ENCODE measurements at places on chromosomes 1 and 21.
A peak's percentile ranks its signal among the peaks of the same experiment; 100 is the strongest.

DNA sequence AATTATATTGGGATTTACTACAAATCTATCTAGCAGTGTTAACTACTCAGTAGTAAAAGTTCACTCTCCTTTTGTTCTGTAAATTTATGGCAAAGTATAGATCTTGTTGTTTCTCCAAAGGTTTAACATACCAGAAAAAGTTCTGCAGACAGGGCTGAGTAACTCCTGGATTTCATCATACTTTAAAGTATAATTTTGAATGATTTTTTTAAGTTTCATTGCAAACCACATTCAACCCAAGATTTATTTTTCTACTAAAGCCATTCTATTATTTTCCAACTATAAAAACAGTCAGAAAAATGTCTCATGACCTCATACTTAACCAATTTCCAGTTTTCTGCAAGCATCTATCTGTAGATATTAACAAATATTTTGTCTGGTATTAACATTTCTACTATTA, 585.8 kb upstream of the ZRANB2 start:
- no peak for DNase-seq

DNA sequence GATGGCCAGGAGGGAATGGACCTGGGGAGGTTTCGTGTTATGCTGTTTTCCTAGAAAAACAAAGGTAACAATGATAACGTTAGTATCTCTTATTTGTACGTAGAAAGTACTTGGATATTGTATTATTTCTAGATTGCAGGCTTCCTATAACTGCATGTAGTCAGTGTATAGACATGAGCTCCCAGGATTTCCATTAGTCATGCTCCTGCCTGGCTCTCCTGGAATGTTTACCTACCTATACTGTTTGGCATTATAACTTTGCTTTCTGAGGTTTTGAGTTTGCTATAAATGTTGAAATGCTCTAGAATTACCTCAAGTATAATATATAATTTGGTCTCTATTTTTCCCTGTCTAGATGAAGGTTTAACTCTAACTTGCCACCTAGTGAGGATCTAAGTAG, 66.1 kb downstream of the TTC3 start:
- DNase-seq: no peak

GRCh38 chr1:156002188-156002911, 18.4 kb downstream of the SSR2 start:
- no peak for DNase-seq

GRCh38 chr1:19430121-19431068, 54.9 kb downstream of the CAPZB start:
- no peak for DNase-seq

DNA sequence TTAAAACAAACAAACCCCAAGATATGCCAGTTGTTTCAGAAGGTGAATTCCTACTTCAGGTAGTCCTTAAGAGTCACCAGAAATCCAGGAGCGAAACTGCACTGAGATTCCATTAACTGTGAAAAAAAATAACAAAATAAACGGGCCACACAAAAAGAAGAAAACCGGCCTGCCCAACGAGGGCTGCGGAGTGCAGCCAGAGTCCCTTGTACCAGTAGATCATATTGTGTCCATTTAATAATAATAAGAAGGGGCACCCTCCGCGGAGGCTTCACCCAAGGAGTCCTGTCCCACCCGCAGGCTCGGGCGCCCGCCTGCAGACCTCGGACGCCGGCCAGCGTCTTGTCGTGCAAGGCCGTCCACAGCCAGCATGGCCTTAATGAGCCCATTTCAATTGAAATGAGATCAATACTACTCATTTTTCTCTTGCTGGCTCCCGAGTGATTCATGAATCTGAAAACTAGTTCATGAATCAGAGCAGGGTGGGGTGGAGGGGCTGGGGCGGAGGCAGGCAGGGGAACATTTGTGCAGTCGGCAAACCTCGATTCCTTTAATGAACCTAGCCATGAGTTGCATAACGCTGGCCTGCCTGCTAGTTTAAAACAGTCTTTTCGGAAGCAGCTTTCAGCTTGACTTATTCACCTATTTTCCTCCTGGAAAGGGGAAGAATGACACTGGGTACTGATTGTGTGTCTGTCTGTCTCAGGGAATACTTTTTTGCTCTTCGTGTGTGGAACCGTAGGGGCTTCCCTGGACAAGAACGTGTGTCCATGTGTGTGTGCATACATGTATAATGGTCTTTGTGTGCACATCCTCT, 113.1 kb upstream of the IRF2BP2 start:
- peak; percentile 28 for DNase-seq

DNA sequence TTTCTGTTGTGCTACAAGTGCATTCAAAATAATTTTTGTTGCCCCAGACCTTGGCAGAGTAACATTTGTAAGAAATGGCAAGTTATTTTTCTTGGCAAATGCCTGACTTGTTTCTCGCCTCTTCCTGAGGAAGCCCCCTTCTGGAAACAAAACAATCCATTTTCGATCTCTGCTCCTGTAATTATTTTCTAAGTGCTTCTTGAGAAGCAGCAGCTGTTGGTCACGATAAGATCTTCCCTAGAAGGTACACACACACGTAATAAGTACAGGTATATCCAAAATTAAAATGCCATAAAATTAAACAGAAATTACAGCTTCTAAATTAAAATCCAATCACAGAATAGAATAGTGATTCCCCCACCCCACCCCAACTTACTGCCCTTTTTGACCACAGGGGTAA, 47.3 kb downstream of the LPGAT1 start:
- no peak for DNase-seq

DNA sequence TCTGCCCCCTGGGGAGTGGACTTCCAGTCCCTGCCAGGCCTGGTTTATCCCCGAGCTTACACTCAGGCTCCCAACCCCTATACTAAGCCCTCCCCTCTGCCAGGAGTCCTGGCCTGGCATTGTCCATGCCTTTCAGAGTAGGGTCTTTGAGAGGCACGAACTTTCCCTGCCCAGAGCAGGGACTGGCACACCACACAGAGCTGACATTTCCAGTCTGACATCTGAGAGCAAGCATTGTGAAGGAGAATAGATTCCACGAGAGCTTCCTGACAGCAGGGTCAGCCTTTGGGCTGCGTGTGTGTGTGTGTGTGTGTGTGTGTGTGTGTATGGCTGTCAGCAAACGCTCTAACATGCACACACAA, 59.5 kb upstream of the LAPTM5 start:
- DNase-seq: no peak

GRCh38 chr1:152786077-152786476, at the start of gene LCE1E:
LCE1E (plus strand) TSS chr1:152786257; CDS start chr1:152787300, 1,043 bp downstream.
- no peak for DNase-seq

DNA sequence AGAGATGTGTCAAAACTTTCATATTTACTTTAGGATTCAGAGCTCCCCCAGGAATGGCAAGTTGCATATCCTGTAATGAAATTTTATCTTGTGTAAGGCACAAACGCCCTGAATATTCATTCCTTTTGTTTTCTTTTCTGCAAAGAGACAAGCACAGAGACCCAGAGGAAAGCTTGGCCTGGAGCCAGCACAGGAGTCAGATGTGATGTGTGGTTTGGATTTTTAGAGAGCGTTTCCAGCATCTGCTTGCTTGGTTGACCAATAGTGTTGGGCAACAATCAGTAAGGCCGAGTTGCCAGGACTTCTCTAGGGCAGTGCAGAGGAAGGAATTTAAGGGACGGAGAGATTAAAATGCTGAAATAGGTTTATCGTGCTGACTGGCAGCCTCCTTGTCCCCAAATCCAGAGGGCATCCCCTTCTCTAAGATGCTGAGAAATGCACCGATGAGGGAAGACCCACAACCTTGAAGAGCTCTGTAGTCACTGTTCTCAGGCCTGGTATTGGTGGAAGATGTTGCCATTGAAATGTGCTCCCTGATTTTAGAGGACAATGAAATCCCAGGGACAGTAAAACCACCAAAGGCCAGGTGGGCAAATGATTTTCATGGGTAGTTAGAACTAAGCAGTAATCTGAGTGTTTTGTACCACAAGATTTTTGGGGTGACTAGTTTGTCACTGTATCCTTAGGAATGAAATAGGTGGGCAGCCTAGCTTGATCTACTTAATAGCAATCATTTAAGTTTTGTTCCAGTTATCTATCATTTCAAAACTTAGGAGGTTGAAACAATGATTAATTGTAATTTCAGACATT, 37.9 kb upstream of the RHOU start:
- no peak for DNase-seq

DNA sequence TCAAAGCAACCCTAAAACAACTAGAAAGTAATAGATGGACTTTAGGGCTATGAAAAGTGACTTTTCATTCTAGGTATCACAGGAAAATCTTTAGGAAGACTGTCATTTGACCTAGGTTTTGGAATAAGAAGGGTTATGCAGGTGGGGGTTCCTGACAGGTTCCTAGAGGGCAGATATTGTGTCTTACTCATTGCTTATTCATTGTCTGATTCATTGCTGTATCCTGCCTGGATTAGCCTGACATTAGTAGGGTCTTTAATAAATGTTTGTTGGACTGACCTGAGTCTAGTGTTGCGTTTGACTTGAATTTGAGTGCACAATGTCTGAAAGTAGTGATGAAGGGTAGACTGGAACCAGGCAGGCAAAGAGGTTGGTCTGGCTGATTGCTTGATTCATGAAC, 6.0 kb downstream of the FNBP1L start:
- DNase-seq: no peak

- DNase-seq: no peak
These were observed 3.3 kb downstream of the UAP1 start for GRCh38 chr1:162564762-162565218.

- no peak for DNase-seq
These were observed 687 bp downstream of the TGFBR3 start for GRCh38 chr1:91885213-91885715.

DNA sequence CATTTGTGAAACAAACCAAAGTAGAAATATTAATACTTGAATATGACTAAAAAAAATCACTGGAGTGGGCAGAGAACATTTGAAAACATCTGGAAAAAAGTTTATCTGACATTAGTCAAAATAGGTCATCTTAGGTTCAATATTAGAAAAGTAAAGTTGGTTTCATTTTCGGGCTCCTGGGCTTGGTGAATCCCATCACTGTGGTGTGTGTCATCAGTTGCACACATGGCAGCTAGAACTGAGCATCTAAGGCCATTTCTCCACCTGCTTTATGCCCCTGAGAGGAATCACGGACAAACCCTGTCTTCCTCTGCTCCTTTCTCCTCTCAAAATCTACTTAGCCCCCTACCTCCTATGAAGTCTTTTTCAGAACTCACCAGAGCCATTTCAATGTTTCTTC, 5.4 kb downstream of the HSD11B1 start:
- no peak for DNase-seq

- no peak for DNase-seq
These were observed 45.7 kb upstream of the ARHGEF16 start for GRCh38 chr1:3408751-3409266.

DNA sequence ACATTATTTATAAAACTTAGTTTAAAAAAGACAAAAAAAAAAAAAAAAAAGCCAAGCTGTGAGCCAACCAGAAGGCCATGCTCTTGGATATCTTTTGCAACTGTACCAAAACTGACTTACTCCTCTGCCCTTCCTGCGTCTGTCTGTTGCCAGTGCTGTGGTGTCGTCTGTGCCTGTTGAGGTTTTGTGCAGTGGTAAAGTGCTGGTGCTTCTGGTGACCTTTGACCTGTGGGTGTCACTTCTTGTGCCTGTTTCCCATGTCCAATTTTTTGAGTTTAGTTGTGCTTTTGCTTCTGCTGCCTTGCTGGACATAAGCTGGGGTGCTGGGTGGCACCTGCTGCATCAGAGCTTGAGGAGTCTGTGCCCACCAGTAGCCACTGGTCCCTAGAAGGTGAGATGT, 41.4 kb downstream of the RNF187 start:
- no peak for DNase-seq

DNA sequence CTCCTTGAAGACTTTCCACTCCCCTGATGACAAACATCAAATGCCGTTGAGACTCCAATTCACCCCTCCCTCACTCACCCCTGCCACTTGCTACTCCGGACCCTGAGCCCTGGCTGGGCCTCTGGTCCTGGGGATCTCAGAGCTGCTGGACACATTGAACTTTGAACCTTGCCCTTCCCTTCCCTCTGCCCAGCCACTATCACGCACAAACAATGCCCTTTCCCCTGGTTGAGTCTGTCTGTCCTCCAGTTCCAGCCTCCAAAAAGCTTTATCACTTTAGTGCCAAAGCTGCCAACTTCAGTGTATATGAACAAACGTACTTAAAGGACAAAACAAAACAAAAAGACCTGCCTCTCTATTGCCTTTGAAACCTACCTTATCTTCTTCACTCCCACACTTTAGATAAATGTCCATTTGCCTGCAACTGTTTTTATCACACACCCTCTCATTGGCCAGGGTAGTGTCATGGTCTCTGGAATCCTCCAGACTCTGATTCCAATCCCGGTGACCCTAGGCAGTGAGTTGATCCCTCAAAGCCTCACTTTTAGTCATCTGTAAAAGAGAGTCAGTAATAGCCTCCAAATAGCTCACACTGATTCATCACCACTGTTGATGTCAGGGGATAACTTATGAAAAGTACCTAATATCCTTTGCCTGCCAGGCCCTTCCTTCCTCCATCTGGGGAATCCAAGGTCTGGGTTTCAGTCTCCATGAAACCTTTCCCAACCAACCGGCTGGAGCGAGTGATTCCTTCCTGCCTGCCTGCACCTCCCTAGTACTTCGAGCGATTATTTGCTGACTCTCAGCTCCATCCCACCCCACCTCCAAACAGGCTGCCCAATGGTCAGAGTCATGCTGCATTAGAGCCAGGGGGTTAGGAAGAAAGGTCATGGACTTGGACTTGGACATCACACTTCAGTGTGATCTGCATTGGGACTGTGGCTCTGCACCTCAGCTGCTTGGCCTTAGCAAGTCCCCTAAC, 15.9 kb upstream of the SPOCD1 start:
- DNase-seq: no peak

- DNase-seq: no peak
These were observed 10.8 kb upstream of the EYA3 start for GRCh38 chr1:28099050-28099769.

DNA sequence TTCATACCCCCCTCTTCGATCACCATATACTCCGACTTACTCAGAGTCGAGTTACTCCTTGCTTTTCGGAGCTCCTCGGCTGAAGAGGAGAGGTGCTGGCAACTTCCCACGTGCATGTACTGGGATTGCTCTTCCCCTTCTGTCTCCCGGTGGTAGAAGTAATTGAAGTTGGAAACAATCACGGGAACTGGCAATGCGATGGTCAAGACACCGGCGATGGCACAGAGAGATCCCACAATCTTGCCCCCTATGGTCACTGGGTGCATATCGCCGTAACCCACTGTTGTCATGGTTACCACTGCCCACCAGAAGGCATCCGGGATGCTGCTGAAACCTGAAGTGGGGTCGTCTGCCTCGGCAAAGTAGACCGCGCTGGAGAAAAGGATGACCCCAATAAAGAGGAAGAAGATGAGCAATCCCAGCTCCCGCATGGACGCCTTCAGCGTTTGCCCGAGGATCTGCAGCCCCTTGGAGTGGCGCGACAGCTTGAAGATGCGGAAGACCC, 1.5 kb downstream of the KCNA3 start:
- no peak for DNase-seq

DNA sequence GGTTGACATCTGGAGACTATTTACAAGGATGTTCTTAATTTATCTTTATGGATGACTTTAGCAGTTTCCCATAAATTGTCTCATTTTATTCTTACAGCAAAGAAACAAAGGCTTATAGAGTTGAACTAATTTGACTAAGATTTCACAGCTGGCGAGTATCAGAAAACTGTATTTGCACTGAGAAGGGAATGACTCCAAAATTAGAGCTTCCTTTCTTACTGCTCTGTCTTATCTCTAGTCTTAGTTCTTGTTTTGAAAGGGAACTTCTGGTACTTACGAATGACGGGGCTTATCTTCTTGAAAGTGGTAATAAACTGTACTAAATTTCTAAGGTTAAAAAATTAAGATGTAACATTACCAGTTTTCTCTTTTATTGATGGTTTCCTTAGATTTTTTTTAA, 13.6 kb downstream of the CNST start:
- DNase-seq: no peak

GRCh38 chr1:234750922-234751627, 141.1 kb upstream of the IRF2BP2 start:
- no peak for DNase-seq

- no peak for DNase-seq
These were observed 67.1 kb upstream of the PGBD5 start for GRCh38 chr1:230493264-230493663.

Measured in stimulated activated CD4-positive, alpha-beta T cell treated with anti-CD3 and anti-CD28 coated beads, Interleukin-1b, Interleukin-23, amount 100 ng/mL, for 1 hour (primary cell).